ENCODE measurements at places on chromosomes 5 and 9.

DNA sequence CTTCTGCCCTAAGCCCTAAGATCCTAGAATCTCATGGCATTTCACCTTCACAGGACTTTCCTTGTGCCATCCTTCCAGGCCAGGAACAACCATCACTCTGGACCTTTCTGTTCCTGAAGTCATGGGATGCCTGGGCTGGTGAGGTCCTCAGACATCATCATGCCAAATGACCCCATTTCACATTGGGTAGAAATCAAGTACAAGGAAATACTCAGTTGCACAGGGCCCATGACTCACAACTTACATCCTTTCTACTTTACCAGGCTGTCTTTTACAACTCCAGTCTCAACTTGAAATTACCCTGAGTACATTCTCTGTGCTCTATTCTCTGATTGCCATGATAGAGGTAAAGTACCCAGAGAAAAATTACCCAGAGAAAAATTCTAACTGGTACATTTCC lies 167.1 kb downstream of the PIK3R1 start:
- DNase-seq, result no peak

GRCh38 chr5:115246361-115246991 lies 16.2 kb downstream of the PGGT1B start:
- DNase-seq, result no peak

GRCh38 chr9:81080185-81080584 lies 609.2 kb downstream of the TLE1 start:
- DNase-seq, result no peak

GRCh38 chr5:25295067-25295466 lies 650.3 kb upstream of the CDH10 start:
- DNase-seq, result no peak

- no peak for DNase-seq
These were observed 288.9 kb downstream of the TRPM3 start for GRCh38 chr9:70832492-70832891.

DNA sequence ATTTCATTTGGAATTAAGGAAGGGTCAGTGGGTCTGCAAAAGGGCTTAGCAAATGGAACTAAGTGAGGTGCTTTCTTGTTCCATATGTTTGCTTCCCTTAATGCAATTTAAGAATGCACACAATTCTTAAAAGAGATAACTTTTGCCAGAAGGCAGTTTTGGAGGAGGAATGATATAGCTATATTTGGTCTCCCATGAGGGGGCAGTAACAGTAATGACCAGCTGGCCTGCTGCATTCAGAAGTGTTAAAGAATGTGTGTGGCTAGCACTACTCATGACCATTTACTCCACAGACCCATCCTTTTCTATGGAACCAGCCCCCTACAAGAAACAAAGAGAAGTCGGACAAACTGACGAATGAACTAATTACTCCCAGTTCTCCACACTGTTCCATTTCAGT lies 638.9 kb downstream of the RAB3C start:
- no peak for DNase-seq

GRCh38 chr5:111820072-111820471 lies 63.1 kb upstream of the NREP start:
- DNase-seq, result no peak

GRCh38 chr5:109347252-109347888 lies 62.4 kb downstream of the PJA2 start:
- no peak for DNase-seq

All from fibroblast of skin of left quadriceps (primary cell).